NCI-H2081 treated with DMSO at 0.1 percent for 48 hours (cell line): ENCODE measurements at places on chromosomes 4 and X.
A peak's percentile ranks its signal among the peaks of the same experiment; 100 is the strongest.

GRCh38 chrX:119389871-119390501 lies 9.2 kb upstream of the SLC25A43 start:
- no peak for DNase-seq

DNA sequence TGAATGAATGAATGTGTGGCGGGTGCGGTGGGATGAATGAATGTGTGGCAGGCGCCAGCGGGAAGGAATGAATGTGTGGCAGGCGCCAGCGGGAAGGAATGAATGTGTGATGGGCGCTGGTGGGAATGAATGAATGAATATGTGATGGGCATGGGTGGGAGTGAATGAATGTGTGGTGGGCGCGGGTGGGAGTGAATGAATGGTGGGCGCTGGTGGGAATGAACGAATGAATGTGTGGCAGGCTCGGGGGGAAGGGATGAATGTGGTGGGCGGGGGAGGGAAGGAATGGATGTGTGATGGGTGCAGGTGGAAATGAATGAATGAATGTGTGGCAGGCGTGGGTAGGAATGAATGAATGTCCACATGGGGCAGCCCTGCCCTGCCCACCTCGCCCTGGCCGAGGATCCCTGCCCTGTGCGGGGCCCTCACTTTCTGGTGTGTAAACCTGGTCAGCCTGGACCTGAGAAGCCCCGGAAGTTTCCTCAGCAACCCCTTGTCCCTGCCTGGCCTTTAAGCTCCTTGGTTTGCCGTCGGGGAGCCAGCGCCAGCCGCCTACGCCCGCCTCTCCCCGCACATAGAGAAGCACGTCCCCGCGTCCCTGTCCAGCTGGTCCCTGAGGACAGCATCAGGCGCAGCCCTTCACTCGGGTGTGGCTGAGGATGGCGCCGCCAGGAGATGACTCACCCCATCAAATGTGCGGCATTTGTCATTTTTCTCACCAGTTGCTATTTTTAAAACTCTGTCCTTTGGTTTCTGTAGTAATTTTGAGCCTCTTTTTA lies 112.8 kb upstream of the LRPAP1 start:
- no peak for DNase-seq

DNA sequence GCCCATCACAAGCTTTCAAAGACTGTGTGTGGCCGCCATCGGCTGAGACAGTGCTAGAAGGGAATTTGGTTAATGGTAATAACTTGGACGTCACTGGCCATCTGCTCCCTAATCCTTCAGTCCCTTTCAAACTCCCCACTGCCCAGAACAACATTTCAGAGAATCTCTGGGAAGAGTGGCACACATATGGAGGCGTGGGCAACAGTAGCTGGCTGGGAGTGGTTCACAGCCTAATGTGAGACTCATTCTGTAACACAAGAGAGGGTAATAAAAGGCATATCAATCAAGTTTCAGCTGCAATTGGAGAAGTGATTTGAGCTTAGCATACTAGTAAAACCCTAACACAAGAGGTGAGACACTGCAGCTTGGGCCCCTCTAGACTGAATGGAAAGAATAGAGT lies 15.4 kb downstream of the SMIM10 start:
- DNase-seq: no peak

- no peak for DNase-seq
These were observed 48.3 kb downstream of the FUNDC1 start for GRCh38 chrX:44494357-44494756.

DNA sequence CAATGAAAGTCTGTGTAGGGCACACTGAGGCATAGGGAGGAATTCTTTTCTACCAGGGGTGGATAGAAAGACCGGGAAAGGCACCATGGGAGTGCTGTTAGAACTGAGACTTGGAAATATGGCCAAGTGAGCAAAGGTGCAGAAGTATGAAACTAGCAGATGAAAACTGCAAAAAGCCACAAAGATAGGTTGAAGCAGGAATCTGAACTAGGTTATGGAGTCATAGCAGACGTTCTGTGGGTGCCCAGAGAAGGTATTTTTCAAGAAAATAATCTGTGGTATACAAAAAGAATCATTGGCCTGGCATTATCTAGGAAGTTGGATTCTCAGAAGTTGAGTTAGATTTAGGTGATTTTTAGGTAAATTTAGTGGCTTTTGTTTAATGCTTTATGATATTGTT lies 48.5 kb downstream of the SMAD1 start:
- no peak for DNase-seq

DNA sequence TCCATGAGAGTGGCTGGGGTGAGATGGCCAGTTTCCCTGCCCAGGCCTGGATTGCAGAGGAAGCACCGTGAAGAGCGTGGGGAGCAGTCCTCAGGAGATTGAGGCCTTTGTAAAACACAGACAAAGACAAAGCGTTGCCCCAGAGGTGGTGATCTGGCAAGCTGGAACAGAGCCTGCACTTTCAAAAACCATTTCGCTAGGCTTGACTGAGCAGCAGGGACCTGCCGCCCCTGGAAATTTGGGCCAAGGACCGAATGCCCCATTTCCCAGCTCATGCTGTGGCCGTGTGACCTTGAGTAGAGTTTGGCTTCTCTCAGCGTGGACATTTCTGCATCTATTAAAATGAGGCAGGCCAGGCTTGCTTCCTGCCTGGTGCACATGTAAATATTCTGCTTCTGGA lies 381.4 kb downstream of the BCOR start:
- no peak for DNase-seq

DNA sequence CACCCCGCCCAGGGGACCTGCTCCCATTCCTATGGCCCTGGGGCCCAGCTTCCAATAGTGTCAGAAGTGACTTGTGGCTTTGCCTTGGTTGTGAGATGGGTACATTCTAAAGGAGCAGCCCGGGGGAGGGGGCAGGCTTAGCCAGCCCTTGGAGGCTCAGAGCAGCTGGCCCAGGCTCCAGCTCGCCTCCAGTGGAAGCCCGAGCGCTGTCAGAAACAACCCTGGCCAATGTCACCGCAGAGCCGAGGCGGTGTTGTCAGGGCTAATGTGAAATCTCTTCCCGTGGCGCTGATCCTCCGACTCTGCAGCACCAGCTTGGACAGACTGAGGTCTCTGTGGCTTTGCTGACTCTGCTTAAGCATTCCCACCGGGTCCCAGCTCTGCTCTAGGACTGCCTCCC lies 29.2 kb upstream of the ZNF81 start:
- DNase-seq: no peak

DNA sequence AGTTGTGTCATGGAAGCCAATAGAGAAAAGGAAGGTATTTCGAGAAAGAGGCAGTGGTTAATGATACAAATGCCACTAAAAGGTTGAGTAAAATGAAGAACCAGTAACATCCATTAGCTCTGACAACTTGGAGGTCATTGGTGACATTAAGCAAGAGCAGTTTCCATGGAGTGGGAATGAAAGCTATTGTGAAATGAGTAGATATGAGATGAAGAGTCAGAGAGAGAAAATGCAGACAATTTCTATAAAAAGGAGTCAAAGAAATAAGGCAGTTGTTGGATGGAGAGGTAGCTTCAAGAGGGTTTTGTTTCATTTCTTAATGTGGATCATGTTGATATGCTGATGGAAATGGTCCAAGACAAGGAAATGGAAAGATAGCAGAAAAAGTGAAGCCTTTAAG lies 9.6 kb upstream of the AMTN start:
- DNase-seq: no peak

GRCh38 chr4:74548561-74548960 lies 103.6 kb downstream of the AREG start:
- DNase-seq: no peak

GRCh38 chrX:65757943-65758342 lies 90.5 kb downstream of the MSN start:
- no peak for DNase-seq

DNA sequence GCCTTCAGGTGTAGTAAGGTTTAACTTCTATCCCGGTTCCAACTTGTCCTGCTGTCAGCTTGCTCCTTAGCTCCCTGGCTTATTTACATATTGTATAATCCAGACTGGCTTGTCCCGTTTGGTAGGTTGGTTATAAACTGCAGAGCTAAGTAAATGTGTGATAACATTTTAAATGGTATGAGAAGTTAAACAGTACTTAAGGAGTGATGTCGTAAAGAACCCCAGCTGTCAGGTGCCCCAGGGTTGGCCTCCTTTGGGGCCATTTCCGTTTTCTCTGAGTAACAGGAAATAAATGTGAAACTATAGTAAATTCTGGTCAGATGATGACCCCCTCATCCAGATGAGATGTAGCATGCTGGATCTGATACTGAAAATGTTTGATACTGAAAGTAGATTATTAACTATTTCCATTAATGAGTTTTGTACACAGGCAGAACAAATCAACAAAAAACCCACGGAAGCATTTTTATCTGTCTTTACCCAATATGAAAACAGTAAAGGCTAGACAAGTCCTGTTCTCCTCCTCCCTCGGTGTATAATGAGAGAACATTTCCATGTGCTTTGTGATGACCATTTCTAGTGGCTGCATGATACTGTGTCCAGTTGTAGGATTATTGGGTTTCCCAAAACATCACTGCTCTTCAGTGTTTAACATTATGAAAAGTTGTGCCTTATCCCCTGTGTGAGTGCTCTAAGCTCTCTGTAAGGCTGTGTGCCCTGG lies 22.4 kb downstream of the GAB1 start:
- no peak for DNase-seq

- no peak for DNase-seq
These were observed 78.1 kb downstream of the ASB9 start for GRCh38 chrX:15191830-15192229.

GRCh38 chrX:136689436-136689835 lies 41.5 kb downstream of the CD40LG start:
- no peak for DNase-seq

DNA sequence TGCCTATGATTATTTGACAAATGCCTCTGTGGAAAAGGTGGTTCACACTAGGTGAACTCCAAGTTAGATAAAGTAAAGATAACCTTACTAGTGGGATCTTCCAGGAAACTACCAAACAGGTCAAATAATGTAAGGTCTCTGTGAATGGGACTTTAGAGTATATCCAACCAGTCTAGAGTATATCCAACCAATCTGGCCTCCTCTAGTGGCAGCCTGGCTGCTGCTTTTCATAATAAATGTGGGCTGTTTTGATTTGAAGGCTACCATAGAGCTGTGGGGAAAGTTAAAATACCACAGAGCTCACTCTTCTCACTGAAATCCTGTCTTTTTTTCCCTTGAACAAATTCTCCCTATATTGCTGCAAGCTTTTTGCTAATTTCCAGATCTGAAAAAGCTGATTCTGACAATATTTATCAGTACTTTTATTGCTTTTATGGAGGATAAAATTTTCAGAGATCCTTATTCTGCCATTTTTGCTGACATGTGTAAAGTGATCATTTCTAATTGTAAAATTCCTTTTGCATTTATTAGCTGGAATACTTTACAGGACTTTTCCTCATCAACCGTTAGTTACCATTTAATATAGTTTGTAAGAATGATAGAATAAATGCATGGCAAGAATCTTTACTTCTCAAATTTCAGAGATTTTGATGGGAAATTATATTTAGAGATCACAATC lies 111.3 kb downstream of the TET2 start:
- no peak for DNase-seq

GRCh38 chr4:76084542-76084941 lies 10.0 kb downstream of the ART3 start:
- DNase-seq: no peak

DNA sequence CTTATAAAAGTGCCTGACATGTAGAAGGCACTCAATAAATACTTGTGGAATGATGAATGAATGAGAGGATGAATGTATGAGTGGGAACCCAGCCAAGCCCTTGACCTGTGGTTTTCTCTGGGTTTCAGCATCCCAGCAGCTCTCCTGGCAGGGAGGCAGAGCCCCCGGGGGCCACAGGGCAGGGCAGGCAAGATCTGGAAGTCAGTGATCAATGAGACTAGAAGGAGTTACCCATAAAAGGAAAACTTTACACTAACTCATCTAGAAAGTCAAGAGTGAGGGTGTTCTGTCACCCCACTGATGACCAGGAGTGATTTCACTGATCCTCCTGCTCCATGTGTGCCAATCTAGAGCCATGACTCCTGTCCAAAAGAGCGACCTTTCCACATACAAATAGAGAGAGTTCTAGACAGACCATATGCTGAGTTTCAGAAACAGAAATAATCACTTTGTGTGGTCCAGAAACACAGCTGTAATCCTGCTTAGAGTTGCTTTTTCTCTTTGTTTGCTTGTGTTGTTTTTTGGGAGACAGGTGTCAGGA lies 37.4 kb downstream of the MGARP start:
- DNase-seq: no peak

DNA sequence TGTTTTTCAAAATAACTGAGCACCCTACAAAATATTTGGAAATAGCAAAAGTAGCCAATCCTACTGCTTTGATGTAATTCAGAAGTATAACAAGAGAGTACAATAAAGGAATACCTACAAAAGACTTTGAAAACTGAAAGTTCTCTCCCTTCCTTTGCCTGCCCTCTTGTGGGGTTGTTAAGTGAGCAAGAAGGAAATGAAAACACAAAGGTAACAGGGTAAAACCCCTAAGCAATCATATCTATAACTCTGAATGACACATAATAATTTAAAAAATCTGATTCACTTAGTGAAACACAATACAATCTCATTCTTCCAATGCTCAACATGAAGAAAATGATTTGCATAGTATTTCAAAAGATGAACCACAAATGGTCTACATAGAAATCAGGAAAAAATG lies 98.2 kb downstream of the FRYL start:
- DNase-seq: no peak

DNA sequence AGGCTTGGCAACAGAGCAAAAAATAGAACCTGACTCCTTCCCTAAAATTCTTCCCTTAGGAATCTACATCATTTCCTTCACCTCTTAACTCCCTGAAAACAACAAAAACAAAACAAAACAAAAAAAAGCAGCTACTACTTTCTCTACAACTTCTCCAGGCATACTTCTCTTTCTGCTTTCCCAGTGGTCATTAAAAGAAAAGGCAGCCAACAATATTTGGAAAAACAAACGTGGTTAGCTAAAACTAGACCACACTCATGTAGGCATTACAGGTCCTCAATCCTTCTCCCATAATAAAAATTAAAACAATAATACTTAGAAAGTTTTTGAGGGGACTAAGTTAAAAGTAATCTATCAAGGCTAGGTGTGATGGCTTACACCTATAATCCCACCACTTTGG lies 29.0 kb upstream of the SMIM14 start:
- DNase-seq: no peak

DNA sequence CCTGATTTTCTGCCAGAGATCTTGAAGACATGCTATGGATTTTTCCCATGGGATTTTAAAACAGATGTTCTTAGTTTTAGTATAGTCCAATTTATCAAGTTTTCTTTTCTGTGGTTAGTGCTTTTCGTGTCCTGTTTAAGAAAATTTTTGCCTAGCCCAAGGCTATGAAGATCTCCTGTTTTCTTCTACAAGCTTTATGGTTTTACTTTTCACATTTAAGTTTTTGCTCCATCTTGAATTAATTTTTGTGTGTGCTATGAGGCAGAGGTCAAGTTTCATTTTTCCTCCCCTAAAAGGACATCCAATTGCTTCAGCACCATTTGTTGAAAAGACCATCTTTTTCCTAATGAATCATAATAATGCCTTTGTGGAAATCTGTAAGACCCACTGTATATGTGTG lies 65.6 kb downstream of the POLR2B start:
- no peak for DNase-seq

GRCh38 chr4:139670775-139671174 lies 5.2 kb downstream of the MGST2 start:
- no peak for DNase-seq

- DNase-seq: peak; percentile 20
These were observed 69.8 kb downstream of the RPS3A start for GRCh38 chr4:151169223-151169622.

- no peak for DNase-seq
These were observed 59.7 kb downstream of the HTT start for GRCh38 chr4:3134201-3134600.

GRCh38 chr4:7016086-7016485 lies 27.1 kb upstream of the TADA2B start:
- no peak for DNase-seq
